ENCODE measurements at places on chromosomes 11 and 22.

DNA sequence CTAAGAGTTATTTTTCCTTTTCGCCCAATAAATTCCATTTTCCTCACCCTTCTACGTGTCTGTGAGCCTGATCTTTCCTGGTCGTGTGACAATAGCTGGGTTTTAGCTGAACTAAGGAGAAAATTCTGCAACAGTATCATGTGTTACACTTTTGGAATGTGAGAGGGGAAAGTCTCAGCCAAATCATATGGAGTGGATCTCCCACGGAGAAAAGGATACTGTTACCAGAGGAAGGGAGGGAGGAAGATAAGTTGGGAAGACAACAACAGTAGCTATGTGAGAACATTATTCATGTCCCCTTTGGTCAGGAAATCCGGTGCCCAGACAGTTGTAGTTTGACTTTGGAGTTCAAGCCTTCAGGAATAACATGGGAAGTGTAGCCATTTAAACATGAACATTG lies 584.0 kb upstream of the RAG2 start:
- DNase-seq = no peak

- no peak for DNase-seq
Measured at GRCh38 chr11:12088047-12088481, 22.3 kb upstream of the MICAL2 start.

DNA sequence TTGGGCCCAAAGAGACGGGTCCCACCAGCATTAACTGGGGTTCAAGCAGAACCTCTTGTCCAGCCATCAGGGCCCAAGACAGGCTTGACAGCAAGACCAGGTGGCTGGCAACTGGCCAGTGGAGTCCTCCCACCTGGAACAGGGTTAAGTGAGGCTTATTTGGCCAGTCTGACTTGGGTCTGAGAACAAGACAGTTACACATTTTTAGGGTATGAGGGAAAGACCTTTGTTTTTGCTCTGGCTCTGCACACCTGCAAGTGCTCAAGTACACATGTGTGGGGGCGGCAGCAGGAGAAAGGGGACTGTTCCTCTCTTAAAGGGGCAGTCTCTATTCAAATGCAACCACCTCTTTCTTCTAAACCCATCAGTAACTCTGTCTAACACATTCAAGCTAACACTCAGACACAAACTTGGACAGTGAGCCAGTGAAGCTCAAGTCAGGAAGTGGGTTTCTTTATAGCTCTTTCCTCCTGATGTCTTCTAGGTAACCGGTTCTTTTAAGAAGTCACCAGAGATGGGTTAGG lies 116.2 kb downstream of the ETS1 start:
- no peak for DNase-seq

DNA sequence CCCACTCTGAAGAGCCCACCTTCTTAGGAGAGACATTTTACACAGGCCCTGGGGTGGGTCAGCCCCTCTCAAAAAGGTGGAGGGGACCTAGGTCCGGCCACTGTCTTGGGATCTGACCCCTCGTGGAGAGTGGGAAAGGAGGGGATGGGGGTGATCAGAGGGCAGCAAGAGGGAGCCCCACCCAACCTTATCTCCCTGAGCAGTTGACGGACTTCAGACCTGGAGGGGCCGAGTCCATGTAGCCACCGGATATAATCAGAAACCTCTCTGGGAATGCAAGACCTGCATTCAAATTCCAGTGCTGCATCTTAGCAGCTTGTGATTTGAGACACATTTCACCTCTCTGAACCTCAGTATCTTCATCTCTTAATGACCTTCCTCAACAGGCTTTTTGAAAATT lies 44.0 kb downstream of the TP53I11 start:
- DNase-seq = no peak

DNA sequence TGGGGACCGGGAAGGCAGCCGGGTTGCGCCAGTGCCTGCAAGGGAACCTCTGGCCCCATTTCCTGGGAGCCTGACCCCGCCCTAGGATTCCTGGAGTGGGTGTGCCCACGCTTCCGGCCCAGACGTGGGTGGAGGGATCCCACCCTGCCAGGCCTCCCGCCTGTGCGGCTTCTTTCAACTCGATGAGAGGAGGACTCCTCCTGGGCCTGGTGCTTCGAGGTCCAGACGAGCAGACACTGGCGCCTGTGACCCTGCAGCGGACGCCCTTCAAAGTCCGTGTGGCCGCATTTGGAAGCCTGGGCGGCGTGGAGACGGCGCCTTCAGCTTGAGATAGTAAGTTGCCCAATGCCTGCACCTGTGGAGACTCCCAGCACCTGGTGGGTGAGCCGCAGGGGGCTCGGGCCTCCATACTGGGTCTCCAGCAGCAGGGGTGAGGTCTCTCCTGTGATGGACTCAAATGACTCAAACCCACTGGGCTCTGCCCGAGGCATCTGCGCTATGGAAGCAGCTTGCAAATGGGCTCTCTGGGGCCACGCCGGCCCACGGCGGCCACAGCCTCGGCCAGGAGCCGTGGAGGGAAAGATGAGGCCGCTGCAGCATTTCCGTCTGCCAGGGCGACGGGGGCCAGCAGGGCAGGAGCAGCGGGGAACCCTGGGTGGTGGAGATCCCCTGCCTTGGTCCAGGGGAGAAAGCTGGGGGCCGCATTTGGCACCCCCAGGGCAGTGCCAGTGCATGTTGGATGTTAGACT lies 64.3 kb upstream of the PPARA start:
- DNase-seq = no peak

- no peak for DNase-seq
Measured at GRCh38 chr11:130188047-130188446, 28.5 kb downstream of the ST14 start.

DNA sequence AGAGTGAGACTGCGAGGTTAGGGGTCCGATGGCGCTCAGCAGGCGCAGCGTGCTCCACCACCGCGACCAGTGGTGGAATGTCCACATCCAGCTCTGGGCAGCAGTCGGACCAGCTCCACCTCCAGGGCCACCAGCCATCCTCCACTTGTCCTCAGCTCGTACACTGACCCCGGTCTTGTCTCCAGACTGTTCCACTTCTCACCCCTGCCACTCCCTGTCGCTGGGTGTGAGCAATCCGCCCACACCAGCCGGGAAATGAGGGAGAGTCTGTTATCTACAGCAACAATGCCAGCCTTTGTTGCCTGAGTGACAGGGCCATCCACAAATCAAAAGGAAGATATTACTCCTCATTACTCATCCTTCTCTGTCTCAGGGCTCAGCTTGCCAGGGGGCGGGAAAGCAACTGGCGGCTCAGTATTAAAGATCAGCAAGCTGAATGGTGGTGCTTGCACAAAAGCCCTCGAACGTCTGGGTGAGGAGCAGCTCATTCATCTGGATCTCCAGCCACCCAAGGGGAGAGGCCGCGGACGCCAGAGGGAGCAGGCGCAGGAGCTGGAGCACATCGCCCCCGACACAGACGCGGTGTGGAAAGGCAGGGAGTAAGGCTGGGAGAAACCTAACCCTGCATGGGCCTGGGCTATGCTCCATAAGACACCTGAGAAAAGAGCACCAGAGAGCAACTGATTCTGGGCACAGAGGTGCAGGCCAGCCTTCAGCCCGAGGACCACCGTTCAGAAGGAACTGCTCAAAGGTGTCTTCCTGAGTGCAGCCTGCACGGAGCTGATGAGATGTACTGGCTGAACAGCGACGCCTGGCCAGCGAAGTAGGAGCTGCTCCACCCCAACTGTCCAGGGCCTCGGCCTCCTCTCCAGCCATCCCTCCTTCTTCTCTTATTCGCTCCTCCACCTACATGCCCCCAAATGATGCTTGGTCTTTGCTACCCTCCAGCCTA lies 21.9 kb downstream of the IGSF9B start:
- no peak for DNase-seq

DNA sequence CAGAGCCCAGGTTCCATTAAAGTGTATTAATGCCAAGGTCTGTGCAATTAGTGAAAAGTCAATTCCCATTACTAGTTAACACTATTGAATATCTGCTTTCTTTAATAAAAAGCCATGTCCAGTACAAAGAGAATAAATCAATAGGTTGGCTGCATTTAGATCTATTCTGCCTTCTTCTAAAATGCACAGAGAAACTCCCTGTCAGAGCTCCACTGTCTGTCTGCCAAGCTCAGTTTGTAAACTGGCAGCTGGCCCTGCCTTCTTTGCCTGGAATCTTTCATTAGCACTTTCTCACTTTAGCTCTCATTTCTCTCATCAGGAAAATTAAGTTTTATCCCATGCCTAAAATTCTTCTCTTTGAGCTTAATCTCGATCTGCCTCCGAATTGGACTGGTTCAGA lies 35.6 kb downstream of the ARL14EP start:
- DNase-seq = no peak

DNA sequence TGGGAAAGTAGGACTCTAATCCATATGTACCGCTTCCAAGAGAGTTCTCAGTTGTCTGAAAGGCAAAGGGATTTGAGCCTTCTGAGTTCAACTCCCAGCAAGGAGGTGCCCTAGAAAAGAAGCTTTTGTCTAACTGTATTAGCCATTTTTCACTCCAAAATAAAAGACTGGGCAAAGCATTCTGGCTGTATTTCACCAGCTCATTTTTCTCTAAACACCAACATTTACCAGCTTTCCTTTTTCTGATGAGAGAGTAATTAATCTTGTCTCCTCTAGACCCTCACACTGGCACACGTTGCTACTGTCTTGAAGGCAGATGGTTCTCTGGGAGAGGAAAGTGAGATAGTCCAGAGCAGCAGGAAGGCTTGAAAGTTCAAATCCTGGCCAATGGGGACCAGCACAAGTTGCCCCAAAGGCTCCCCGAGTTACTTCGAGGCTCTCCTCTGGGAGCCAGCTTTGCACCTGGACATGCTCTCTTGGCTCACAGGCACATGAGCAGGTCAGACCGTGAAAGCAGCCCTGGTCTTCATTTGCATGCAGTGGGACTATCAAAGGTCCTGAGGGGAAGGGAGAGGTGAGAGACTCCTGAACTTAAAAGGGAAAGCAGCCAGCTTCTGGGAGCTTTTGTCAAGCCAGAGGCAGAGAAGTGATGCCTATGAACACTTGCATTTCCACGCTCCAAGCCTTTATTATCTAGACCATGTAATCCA lies 100.0 kb downstream of the NTM start:
- no peak for DNase-seq

DNA sequence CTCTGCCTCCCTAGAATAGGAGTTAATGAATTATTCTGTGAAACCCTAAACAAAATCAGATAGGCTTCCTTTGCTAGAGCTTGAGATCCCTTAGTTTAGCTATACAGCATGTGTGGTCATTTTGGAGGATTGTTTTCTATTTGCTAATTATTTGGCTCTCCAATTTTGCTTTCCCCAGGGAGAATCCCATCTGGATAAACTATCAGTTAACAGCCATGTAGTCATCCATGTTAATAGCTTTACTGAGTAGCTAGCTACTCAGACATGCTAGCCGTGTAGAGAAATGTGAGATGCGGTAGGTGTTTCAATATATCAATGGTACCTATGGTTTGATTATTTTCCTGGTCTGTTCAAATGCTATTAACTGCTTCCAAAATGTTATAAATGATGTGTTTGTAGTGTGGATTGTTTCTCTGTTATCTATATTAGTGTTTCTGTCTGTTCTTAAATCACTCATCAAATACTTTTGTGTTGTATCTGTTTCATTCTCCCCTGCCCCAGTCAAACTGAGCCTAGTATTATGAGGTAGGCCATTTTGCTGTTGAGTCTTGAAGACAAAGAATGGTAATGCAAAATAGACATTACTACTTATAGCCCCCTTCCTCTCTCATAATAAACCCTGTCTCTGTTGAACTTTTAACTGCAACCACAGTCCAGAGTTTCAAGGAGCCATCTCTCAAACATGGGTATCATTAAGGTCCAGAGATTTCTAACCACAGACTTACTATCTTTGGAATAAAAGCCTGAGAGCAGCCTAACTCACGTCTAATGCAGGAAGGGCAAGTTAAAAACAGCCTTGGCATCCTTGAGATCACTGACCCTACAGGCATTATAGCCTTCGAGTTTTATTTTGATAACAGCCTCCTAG lies 56.1 kb upstream of the GRAMD1B start:
- peak; percentile 85 for DNase-seq

- no peak for DNase-seq
Measured at GRCh38 chr22:39417641-39418040, 18.1 kb downstream of the TAB1 start.

- no peak for DNase-seq
Measured at GRCh38 chr11:121625777-121626506, 173.2 kb upstream of the SORL1-AS1 start.

- DNase-seq = no peak
Measured at GRCh38 chr22:49538006-49538405, 289.7 kb downstream of the BRD1 start.

DNA sequence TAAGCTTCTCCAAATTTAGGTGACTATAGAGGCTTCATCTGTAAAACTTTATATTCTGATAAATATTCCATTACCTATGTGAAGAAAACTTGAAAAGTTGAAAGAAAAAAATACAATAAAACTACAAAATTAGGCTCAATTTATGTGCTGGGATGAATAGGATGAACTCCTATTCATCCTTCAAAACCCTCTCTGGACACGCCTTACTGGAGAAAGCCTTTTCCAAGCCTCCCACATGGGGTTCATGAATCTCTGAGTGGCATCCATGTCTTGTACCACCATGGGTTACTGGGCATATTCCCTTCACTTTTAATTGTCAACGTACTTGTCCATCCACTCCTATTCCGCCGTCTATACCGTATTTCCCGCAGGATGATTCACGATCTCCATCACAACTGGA lies 55.7 kb downstream of the MN1 start:
- no peak for DNase-seq

DNA sequence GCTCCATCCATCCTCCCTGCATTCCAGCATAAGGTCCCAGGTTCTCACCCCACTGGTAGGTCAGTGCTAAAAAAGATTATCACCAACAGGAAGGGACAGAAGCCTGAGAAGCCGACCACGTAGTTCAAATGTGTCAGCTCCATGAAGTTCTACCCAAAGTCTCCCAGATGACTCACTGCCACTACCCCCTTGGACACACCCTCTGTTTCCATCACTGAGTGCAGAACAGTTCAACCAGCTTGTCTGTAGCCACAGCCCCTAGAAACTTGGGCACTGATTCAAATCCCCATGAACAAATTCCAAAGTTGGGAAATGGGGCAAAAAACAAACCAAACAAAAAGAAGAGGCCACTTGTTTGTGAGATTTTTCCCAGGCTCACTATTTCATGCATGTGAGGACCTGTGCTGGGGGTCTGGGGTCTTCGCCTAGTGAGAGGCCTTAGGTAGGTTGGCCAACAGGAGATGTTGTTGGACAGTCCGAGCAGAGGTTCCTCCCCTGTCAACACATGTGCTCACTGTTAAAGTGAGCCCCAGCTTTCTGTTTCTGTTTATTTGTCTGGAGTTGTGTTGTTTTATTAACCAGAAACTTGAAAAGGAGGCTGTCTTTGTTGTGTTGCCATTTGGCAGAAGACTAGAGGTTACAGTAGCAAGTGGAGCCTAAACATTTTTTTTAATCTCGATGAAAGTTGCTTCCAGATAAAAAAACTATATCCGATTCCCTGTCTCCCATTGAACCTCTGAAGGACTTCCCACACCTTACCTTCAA lies 24.2 kb upstream of the FLI1 start:
- DNase-seq = no peak

DNA sequence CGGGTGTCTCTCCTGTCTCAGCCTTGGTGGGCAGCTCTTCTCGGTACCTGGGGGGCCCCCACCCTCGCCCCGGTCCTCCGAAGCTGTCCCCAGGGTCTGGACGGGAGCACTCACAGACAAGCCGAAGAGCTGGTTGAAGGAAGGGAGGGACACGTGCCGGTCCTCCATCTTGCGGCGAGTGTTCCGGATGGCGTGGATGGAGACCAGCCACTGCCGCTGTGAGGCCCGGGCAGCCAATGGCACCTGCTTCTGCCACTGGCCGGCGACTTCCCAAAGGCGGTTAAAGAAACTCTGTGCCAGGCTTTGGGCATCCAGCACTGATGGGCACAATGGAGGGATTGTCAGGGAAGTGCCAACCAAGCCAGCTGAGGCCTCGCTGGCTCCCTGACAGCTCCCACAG lies 18.7 kb downstream of the PPM1F start:
- no peak for DNase-seq

Data from NCI-H2227 treated with DMSO at 0.1 percent for 48 hours (cell line).